ENCODE measurements at places on chromosomes 13 and 19.
A peak's percentile ranks its signal among the peaks of the same experiment; 100 is the strongest.

- DNase-seq, result no peak
These were observed 32.3 kb downstream of the SPATA13 start for GRCh38 chr13:24192811-24193162.

GRCh38 chr13:66640231-66640630 is 589.9 kb downstream of the PCDH9 start:
- no peak for DNase-seq

DNA sequence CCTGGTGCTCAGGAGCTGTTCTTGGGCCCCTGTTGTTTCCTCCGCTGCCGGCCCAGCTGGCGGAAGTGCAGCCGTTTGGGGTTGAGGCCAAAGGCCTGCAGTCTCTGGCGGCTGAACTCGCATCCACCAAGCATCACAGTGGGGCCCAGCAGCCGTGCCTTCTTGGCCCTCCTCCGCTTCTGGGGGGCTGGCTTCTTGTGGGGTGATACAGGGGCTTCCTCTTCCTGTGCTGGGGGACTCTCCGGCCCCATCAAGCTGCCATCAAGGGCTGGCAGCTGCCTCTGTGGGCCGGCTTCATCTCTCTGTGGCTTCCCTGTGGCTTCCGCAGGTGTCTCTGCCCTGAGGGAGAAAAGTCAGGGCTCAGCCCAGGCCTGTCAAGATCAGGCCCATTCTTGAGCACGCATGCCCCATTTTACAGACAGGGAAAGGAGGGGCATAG is 10.3 kb downstream of the ATG4D start:
- peak; percentile 85 for DNase-seq

- peak; percentile 54 for DNase-seq
These were observed 13.0 kb downstream of the PGLYRP1 start for GRCh38 chr19:46009530-46010510.

- DNase-seq, result no peak
These were observed 36.8 kb downstream of the NFIX start for GRCh38 chr19:13031917-13032623.

- DNase-seq, result no peak
These were observed 573.0 kb upstream of the PCDH9 start for GRCh38 chr13:67803118-67803517.

- DNase-seq, result no peak
These were observed 13.1 kb downstream of the ZNF773 start for GRCh38 chr19:57512845-57513244.

- DNase-seq, result no peak
These were observed 180.9 kb upstream of the ZNF507 start for GRCh38 chr19:32164384-32164992.

DNA sequence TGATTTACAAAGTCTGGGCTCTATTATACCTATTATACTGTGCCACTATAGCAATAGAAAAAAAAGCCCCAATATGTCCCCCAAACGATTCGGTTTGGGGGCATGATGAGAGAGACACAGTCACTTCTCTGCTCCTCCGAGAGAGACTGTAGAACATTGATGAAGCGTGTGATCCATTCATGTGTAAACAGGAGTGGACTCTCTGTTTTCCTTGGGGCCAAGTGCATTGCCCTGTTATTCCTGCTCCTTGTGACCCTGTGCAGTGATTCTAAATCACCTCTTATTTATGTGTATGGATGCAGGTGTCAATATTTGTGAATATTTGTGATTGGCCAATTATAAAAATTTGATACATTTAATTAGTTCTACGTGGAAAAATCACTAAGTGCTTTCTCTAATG is 17.0 kb downstream of the F10 start:
- DNase-seq, result no peak

- DNase-seq, result no peak
These were observed 50.1 kb downstream of the ZNF557 start for GRCh38 chr19:7119582-7119981.

DNA sequence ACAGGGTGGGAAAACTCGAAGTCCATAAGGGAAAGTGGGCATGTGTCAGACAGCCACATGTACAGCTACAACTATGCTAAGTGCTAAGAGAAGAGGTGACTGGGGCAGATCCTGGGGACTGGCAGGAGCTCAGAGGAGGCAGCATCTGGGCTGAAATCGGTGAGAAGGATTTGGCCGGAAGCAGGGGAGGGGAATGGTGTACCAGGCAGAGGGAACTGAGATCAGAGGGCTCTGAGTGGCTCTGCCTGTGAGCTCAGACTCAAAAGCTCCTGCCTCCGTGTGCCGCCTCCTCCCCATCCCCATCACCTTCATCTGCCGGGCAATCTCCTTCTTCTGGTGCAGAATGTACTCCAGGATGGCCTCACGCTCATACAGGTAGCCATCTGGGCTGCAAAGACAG is 21.8 kb downstream of the NOSIP start:
- DNase-seq, result no peak
